ENCODE measurements at places on chromosomes 6 and 20.

- no peak for DNase-seq
These were observed 1.2 kb upstream of the RIPOR3 start for GRCh38 chr20:50692552-50692933.

GRCh38 chr20:62772990-62773844, 23.1 kb upstream of the MRGBP start:
- DNase-seq = peak; percentile 72

DNA sequence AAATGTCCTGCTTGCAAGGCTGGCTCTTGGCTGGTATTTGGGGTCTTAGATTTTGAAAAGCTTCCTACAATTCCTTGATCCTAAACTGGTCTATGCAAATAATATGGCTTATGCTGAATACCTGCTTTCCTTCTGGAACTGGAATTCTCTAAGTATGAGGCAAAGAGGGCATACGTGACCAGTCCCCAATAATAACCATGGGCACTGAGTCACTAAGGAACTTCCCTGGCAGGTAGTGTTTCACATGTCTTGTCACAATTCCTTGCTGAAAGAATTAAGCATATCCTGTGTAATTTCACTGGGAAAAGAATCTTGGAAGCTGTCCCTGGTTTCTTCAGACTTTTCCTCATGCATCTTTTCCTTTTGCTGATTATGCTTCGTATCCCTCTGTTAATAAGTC, 106.5 kb downstream of the MMS22L start:
- DNase-seq = no peak

- DNase-seq = peak; percentile 36
These were observed 118.2 kb upstream of the GJE1 start for GRCh38 chr6:142014515-142014914.

GRCh38 chr20:19616081-19616480, 142.0 kb upstream of the RIN2 start:
- DNase-seq = no peak

GRCh38 chr6:130991422-130992137, 71.5 kb downstream of the EPB41L2 start:
- no peak for DNase-seq

- no peak for DNase-seq
These were observed 440.0 kb upstream of the IRAK1BP1 start for GRCh38 chr6:78427386-78427785.

GRCh38 chr20:52804497-52805295, 167.5 kb upstream of the TSHZ2 start:
- no peak for DNase-seq

Data from SJCRH30 (cell line).